ENCODE measurements at places on chromosomes 4 and X.

GRCh38 chr4:152307669-152308068, 228.2 kb downstream of the FBXW7 start:
- no peak for DNase-seq

DNA sequence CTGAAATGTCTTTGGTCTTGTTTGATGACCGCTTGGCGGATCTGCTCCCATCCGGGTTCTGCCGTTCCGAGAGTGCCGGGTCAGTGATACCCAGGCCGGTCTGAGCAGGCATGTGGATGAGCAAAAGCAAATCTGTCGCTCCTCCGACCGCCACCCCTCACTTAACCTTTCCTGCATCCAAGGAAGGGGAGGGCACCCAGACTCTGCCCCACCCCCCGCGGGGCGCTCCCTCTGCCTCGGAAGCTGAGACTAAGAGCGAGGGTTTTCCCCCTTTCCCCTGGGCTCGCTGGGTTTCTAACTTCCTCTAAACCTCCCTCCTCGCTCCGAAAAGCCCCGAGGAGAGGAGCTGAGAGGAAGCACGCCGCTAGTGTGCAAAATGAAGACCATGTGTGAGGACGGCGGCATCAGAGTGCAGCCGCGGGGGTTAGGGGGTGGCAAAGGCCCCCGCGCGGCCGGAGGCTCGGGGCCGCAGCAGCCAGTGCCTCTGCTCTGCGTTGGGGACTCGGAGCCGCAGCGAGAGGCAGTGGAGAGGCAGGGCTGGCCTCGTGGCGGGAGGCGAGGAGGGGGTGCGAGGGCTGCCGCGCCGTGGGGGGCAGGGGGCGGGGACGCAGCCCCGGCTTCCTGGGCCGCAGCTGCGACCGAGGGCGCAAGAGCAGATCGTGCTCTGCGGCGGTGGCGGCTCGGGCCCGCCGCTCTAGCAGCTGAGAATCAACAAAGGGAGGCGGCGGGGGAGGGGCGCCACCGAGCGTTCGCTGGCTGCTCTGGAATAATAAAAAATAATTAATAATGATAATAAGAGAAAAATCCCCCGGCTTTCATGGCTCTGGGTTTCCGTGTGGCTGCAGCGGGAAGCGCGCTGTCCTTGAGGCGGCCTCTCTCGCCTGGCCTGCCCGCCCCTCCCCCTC, 55.8 kb upstream of the BCOR start:
- no peak for DNase-seq

GRCh38 chr4:121192013-121192412, 27.9 kb upstream of the TNIP3 start:
- no peak for DNase-seq

GRCh38 chr4:16111533-16111932, 27.7 kb upstream of the PROM1 start:
- no peak for DNase-seq

DNA sequence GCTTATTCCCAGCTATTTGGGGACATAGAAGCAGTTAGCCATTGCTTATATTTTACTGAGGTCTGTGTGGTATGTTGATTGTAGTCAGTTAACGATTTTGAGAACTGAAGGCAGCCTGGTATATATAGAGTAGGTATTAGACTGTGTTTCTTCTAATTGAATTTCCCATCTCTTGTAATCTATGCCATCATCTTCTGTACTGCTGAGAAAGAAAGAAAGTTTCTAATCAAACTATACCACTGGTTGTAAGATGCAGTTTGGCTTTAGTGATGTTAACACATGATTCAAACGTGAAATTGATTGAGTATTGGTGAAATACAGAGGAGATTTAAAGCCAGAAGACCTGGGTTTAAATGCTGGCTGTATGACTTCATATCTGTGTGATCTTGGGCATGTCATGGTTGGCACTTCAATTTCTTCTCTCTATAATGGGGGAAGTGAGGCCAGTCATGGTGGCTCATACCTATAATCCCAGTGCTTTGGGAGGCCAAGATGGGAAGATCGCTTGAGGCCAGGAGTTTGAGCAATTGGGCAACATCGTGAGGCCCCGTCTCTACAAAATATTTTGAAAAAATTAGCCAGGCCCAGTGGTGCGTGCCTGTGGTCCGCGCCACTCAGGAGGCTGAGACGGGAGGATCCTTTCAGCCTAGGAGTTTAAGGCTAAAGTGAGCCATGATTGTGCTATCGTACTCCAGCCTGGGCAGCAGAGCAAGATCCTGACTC, 11.6 kb downstream of the HTT start:
- DNase-seq, result no peak

GRCh38 chrX:104697294-104697693, 131.3 kb downstream of the IL1RAPL2 start:
- peak; percentile 58 for DNase-seq

- DNase-seq, result no peak
These were observed 397.5 kb upstream of the PPP1R2C start for GRCh38 chrX:43175434-43175833.

DNA sequence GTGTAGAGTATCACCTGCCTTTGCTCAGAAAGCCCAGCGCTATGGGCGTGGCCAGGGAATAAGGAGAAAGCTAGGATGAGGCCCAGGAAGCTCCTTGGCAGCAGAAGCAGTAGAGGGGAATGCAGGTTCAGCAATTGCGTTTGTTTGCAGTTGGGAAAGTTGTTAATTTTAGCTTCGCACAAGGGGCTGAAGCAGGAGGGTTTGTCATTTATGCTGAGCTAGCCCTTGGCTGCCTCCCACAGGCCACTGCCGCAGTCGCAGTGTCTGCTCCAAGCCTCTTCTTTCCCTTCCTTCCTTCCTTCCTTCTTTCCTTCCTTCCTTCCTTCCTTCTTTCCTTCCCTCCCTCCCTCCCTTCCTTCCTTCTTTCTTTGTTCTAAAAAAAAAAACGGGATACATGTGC, 21.5 kb downstream of the FRMPD3 start:
- no peak for DNase-seq

- no peak for DNase-seq
These were observed 70.2 kb upstream of the BCOR start for GRCh38 chrX:40167850-40168479.

GRCh38 chr4:93203708-93204107, 624.8 kb upstream of the ATOH1 start:
- no peak for DNase-seq

GRCh38 chrX:318068-318738, 393 bp downstream of the GTPBP6 start:
- peak; percentile 95 for DNase-seq

DNA sequence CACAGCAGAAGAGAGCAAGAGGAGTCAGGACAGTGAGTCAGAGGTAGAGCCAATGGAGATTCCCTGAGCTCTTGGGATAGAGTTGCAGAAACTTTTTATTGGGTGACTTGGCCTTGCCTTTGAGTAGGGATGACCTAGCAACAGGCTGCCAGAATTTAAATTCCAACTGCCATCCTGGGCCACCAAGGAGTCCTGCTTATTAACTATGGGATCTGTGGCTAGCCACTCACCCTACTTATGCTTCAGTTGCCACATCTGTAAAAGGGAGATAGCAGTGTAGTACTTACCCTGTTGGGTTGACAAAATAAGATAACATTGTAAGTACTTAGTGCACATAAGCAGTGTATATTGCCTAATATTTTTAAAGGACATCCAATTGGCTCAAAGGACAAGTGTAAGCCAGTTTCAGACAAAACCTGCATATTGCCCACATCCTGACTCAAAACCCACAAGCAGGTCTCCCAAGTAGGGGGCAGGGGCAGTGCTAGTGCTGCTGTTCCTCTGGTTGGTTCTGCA, 43.5 kb upstream of the TMEM164 start:
- no peak for DNase-seq

GRCh38 chr4:140233791-140234696, 80.1 kb upstream of the MAML3 start:
- no peak for DNase-seq

- DNase-seq, result no peak
These were observed 218.8 kb downstream of the MAGEB17 start for GRCh38 chrX:16386126-16386525.

DNA sequence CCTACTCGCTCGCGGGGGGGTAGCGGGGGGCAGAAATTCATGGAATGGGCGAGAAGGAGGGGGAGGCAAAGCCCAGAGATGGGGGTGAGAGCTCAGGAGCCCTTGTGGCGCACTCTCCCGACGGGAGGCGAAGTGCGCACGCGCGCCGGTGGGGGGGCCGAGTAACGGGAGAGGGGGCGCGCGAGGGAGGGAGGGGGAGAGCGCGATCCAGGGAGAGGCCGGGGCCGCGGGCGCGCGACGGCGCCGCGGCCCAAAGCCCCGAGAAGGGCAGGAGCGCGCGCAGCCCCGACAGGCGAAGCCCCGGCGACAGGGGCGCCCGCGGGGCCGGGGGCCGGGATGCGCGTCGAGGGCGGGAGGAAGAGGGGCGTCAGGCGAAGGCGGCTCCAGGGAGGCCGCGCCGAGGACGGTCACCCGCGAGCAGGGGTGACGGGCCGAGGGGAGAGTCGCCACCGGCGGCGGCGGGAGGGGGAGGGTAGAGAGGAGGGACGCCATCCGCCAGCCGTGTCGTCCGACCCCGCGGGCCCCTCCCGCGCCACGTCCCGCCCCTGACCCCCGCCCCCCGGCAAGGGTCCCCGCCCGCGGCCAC, 421 bp downstream of the MECP2 start:
- DNase-seq, result peak; percentile 62

GRCh38 chrX:53718073-53718472, 31.6 kb upstream of the HUWE1 start:
- no peak for DNase-seq

- DNase-seq, result no peak
These were observed 301.3 kb downstream of the TEX13C start for GRCh38 chrX:125620715-125621587.

- DNase-seq, result no peak
These were observed 61.6 kb upstream of the ARSJ start for GRCh38 chr4:114041117-114041475.

DNA sequence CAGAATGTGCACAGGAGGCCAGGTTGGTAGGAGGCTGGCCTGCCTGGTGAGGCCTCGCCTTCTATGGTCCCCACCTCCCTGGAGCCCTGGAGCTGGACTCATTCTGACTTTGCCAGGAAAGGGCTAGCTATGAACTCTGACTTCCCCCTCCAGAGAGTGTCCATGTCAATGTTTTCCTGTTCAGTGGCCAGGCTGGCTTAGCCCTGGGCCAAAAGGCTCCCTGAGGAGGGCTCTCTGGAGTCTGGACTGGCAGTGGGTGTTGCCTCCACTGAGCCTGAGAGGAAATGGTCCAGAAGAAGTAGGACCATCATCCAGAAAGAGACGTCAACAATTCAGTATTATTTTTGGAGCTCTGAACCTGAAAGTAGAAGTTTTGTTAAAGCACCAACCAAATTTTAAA, 178.7 kb downstream of the CHIC2 start:
- no peak for DNase-seq

GRCh38 chr4:150235808-150236271, 157.6 kb downstream of the DCLK2 start:
- DNase-seq, result no peak

DNA sequence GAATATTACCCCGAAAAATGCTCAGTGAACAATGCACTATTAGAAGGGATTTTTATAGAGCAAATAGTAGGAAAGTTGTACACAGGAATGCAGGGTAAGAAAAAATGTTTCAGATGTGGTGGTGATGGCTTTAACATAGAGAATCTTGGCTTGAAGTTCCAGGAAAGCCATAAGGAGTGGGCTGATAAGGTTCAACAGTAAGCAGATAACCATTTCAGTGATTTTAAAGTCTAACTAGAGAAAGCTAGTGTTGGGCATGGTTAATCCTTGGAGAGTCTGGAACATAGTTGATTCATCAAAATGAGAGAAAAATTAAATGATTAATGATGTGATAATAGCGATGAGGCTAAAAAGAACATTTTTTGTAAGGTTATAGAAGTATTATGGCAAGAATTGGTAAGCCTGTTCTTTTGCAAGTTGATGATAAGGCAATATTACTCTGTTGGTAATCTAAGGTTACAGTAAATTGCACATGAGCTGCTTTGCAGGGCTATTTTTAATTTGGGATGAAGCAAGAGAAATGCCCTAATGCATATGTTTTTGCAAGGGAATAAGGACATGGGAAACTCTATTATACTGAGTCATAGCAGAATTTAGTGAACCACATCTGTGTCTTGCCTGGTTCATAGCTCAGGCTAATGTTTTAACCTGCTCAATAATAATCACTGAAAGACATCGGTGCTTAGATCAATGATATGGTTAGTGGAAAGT, 44.3 kb downstream of the GALNTL6 start:
- no peak for DNase-seq

GRCh38 chrX:143623657-143624056, 12.2 kb downstream of the SLITRK4 start:
- no peak for DNase-seq

- DNase-seq, result no peak
These were observed 2.2 kb downstream of the UGT2A1 start for GRCh38 chr4:69650872-69651271.

GRCh38 chr4:156983366-156983765, 11.8 kb upstream of the PDGFC start:
- no peak for DNase-seq

GRCh38 chr4:182143086-182143821, 99.9 kb upstream of the TENM3 start:
- DNase-seq, result peak; percentile 31

DNA sequence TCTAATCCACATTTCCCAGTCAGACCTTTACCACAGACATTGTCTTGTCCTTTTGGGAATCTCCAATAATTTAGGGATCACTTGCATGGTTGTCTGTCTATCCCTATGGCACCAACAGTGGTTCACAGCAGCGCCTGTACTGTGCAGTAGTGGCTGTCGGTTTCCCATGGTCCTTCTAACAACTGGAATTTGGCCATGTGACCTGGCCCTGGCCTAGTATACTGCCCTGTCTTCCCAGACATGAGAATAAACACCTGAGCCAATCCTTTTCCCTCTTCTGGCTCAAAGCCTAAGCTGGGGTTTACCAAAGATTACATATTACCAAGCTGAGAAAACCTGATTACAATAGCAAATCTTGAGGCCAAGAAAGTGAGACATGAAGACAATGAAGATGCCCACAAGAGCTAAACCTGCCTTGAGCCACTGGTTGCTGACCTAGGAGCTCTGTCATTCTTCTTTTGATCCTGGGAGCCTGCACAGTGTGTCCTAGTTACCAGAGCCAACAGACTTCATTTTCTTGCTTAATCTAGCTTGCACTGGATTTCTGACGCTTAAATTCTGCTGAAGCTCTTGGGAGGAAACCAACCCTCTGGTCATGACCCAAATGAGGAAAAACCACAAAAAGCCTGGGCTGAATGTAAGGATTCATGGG, 92.1 kb downstream of the SCD5 start:
- no peak for DNase-seq

DNA sequence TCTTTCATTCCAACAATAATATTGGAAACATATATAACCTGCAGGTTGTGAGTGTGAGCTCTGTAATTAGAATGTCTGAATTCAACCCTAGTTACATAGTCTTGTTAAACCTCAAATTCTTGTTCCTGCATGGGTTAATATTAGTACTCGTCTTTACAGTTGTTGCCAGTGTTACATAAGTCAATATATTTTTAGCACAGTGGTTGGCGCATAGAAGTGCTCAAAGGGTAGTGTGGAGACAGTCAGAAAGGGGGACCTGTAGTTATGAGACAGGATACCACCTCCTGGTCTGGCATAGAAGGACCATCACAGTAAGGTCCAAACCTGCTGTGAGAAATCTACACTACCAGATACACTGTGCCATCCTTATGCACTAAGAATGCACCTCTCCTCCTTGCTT, 1045.9 kb upstream of the SLIT2 start:
- DNase-seq, result no peak

All from right renal pelvis (tissue), 4 donors.